Osteoblast (primary cell): ENCODE measurements at places on chromosomes 3 and 15. TPM values are rescaled to one million over a fixed set of nuclear protein-coding genes. Genes with fewer than 3 reads are reported as not detected.
A peak's percentile ranks its signal among the peaks of the same experiment; 100 is the strongest.

CLDN11 gene
- total RNA-seq: 33.9 and 50.3 TPM in 2 replicates

NUP210 gene
- total RNA-seq: under 0.01 TPM in 2 replicates

- peak; percentile 83 for DNase-seq
Measured at GRCh38 chr15:24772686-24773373, 97.3 kb downstream of the NPAP1 start.

GRCh38 chr3:20136231-20136630, 49.8 kb downstream of the SGO1 start:
- DNase-seq: no peak

DNA sequence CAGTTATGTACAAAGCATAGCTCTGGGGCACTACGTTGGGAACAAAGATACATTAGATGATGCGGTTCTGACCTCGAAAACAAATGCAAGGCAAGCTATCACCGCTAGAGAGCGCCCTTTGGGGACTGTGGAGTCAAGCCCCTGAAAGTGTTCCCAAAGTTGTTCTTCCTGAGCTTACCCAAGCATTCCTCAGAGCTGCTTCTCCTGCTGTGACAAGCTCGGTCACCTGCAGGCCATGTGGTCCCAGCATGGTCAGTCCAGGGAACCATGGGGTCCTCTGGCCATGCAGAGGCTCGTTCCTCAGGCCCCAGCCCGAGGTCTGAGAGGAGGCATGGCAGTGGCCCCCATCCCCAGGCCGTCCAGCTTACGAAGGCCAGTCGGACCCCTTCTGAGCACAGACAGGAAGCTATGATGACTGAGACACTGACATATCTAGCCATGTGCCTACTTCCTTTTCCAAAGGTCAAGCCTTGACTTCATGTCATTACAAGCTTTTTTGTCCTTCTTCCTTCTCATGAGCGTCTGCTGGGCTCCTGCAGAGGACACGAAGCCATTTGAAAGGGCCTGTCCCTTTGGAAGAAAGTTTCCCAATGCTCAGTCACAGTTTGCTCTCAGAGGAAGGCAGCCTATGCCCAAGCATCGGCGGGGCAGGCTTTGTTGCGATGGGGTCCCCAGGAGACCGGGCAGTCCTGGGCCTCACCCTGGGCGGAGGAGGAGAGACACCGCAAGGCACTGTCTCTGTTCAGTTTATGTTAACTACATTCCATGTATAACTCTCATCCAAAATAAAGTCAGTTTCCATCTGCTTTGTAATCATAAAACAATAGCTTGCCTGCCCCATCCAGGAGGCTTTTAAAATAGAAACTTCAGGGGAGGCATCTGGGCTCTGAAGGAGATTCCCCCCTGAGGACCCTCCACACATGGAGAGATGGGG, 79.3 kb downstream of the ATP10A start:
- DNase-seq: peak; percentile 82

GRCh38 chr3:32275506-32275905, 37.0 kb downstream of the CMTM8 start:
- no peak for DNase-seq

DNA sequence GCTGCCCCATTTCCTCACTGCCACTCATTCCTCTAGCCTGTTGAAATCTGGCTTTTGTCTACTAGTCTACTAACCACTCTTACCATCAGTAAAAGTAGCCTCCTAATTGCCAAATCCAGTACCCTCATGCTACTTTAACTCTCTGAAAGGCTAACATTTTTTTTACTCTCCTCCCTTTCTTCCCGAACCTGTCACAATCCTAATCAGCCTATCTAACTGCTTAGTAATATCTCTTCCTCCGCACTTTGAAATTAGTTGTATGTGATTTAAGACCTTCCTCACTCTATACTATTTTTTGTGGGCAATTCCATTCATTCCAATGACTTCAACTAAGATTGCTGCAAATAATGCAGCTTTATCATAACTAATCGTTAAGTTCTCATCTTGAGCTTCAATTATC, 3.7 kb downstream of the SENP7 start:
- DNase-seq: no peak
